ENCODE measurements at places on chromosomes 16 and 17.

GRCh38 chr17:39598047-39598481, 9.7 kb downstream of the NEUROD2 start:
- no peak for DNase-seq

GRCh38 chr16:85585711-85586110, 27.4 kb upstream of the GSE1 start:
- no peak for DNase-seq

DNA sequence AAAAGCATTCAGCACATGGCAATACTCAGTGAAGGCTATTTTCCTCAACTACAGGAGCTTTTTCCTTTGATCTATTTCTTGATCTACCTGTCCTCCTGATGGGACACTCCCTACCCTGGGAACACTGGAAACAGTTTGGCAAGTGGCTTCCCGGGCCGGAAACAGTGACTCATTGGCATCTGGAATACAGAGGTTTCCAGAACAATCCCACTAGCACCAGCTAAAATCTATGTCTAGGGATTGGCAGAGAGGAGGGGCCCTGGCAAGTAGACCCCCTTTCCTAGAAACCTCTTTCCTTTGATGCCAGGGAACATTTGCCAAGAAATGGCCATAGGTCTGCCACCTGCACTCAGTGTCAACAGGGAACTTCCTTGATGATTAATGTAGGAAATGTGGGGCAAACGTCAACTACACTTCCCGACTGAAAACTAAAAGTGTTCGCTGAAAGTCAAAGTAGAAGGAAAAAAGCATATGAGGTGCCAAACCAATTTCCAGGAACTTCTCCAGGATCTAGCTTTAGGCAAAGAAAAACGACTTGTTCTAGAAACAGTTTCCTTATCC, 30.4 kb upstream of the FBXW10B start:
- no peak for DNase-seq

DNA sequence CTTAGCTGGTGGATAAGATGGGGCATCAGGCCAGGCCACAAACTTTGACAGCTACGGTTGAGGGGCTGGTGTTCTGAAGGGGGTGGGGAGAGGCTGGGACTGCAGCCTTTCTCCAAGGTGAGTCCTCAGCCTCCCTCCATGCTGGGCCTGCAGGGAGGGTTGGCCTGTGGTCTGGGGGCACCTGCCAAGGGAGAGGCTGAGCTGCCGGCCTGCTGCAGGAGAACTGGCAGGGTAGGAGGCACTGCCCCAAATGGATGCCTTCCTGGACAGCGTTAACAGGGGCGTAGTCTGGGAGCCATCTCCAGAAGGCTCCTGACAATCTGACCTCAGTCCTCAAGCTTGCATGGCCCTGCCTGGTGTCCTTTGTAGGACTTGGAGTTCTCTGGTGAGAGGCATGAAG, 5.1 kb downstream of the ELMO3 start:
- DNase-seq, result no peak

DNA sequence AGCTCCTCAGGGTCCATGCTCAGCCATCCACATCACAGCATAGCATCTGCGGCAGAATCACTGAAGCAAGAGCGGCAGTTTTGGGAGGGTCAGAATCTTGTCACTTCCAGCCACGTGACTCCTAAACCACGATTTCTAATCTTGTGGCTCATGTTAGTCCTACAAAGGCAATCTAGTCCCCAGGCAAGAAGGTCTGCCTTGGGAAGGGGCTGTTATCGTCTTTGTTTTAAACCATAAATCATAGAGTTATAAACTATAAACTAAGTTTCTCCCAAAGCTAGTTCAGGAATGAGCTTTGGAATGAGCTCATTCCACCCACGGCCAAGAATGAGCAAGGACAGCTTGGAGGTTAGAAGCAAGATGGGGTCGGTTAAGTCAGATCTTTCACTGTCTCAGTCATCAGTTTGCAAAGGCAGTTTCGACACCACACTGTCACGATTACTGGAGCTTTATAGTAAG, 20.8 kb upstream of the DNAH17 start:
- no peak for DNase-seq

- DNase-seq, result no peak
Observed at GRCh38 chr17:72244956-72245355, 124.1 kb downstream of the SOX9 start.

DNA sequence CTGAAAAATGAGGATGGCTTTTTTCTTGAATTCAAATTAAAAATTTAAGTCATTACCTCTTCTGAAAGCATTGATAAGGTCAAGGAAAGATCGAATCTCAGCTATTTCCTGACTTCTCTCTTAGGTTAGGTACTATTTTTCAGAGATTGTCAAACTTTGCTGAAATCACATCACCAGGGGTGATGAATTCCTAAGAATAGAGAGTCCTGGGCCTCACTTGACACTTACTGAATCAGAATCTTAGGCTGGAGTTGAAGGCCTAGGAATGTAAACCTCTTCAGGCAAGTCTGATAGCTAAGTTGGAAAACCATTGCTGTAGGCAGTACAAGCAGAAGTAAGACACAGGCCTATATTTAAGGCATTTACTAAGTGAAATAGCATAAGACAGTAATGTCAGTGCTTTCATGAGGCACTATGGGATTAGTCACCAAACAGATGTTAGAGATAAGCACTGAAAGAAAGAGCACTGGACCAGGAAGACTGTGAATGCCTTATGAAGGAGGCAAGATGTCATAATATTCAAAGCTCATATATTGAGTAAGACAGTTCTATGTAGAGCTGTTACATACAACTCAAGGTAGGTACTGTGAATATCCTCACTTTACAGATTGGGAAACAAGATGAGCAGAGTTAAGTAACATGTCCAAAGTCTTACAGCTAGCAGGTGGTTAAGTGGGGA, 21.5 kb downstream of the DCAF7 start:
- DNase-seq, result peak; percentile 15

GRCh38 chr16:54655121-54655590, 275.5 kb upstream of the IRX5 start:
- DNase-seq, result no peak

GRCh38 chr16:89828870-89829629, 775 bp downstream of the SPIRE2 start:
- no peak for DNase-seq

DNA sequence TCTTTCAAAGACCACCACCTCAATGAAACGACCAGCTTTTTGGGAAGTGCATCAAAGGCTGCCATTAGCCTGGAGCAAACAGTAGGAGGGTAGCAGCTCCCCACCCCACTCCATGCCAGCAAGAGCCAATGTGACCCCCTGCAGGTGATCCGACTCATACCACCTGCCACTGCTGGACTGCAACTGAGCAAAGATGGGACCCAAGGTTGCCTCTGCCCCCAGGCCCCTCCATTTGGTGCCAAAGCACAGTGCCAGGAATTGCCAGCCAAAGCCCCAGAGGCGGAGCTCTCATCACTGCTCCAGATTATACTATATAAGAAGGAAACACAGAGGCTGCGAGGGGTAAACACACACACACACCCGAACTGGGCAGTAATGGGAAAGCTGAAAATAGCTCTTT, 8.3 kb downstream of the PITPNM3 start:
- no peak for DNase-seq

GRCh38 chr17:73912373-73912746, 268.1 kb upstream of the SDK2 start:
- no peak for DNase-seq

- no peak for DNase-seq
Observed at GRCh38 chr17:28950752-28951427, 428 bp downstream of the PHF12 start.

DNA sequence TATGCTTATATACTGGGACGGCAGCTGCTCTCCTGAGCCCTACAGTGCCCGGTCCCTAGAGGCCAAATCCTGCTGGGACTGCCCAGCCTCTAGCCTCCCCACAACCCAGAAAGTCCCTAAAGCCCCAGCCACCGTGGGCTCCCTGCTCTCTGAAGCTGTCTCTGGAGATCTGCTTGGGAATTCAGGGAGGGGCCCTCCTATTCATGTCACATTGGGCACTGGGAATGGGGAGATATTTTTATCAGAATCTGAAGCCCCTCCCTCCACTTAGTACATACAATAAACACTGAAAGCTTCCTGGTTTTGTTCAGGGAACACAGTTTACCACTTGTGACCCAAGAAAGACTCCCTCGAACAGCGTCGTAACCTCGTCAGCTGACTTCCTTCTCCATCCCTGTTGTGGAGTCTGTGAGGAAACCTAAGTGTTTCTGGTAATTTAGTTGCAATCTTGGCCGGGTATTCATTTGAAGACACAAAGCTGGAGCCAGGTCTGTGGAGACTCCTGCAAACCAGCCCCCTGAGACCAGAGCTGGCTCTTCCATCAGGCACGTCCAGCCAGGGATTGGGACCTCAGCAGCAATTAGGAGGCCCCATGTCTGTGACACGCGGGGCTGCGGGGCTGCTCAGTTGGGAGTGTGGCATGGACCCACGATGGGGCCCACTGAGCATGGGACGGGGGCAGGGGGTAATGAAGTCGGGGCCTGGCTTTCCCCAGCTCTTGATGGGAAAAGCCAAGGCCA, 38.5 kb downstream of the PGS1 start:
- no peak for DNase-seq

DNA sequence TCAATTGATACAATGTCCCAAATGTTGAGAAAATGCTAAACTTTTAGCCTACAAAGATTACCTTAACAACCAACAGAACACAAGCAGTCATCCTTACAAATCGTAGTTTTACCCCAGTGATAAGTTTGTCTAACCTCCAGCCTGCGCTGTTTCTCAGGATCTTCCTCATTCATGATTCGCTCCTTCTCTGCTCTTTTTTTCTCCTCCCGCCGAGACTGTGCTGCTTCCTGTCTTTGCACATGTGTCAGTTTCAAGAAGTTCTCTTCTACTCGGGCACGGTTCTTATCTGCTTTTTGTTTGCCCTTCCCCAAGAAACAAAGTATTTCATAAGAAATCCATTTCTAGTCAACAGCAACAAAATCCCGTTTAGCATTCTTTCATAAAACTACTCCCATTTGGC, 10.2 kb upstream of the STRADA start:
- no peak for DNase-seq

- DNase-seq, result no peak
Observed at GRCh38 chr16:58236231-58236690, 38.4 kb upstream of the CSNK2A2 start.

DNA sequence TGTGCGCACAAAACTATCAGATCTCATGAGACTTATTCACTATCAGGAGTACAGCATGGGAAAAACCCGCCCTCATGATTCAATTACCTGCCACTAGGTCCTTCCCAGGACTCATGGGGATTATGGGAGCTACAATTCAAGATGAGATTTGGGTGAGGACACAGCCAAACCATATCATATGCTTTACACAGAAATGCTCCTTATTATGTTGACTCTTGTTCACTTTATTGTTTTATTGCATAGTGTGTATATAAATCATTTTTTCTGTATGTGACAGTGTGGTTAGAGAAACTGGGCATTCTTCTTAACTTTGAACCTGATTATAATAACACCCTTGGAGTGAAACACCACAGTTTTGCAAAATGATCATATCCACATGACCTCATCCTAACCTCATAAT, 212.8 kb upstream of the TNRC6C start:
- no peak for DNase-seq

DNA sequence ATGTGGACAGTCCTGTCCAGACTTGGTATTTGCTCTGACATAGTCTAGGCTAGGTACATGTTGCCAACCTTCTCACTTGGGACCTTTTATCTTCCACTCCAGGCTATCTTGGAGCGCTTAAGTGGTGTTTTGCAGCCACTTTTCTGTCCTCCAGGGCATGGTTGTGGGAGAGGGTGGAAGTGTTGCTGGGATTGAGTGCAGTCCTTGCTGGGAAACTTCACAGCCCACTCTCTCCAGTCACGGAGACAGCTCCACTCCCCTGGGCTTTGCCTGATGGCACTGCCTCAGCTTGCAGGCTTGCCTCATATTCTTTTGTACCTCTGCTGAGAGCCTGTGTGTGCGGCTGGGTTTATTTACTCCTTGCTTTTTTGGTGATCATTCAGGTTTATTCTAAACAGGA, 17.4 kb downstream of the RPA1 start:
- DNase-seq, result no peak

DNA sequence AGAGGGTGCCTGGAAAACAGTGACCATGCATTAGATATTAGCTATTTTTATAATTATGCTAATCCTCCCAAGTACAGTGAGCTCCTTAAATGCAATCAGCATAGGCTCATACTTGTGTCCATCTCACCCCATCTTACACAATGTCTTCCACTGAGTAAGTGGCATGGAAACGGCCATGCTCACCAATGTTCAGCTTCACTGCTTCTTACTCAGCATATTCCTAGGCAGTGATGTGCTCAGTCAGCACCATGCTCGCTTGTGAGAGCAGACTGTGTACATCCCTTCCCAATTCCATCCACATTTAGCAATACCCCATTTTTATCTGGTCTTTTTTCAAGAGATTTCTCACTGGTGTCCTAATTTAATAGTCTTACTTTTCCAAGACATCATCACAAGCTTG, 454.8 kb upstream of the SOX9 start:
- DNase-seq, result no peak

GRCh38 chr16:89343501-89344457, 126.3 kb downstream of the ZNF778 start:
- DNase-seq, result no peak

DNA sequence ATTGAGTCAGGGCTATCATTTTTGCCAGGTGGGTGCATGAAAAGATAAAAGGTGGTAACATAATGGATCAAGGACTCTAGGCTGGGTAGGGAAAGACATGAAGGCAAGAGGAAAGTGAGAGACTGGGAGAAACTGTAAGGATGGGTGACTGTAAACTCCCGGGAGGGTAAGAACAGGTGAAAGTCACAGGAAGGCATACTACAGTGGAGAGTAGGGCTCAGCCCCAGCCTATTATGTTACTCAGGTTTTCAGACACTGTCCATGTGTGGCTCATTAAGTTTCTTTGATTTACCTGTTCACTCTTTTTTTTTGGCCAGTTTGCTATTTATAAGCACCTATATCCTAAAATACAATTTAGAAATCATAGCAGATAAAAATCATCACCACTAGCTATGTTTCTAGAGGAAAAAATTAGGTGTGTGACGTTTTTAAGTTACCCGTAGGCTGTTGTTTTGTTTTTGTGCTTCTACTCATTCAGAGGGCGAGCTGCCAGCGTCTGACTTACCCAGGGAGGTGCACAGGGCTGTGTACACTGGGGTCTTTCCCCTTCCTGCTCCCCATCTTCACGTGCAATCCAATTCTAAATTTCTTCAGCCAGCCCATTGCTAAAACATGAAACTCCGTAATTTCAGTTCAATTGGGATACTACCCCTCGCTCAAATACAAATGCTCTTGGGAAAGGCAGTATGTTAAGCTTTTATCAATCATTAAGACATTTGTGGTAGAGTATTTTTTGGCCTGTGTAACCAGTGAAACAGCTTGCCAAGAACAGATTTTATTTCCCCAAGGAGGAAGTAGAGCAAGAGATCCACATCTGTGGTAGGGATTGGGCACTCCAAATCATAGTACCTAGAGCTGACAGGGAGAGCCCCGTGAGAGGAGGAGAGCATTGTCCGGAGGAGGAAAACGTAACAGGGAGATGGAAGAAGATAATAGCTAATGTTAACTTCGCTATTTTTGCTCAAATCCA, 21.7 kb upstream of the VWA3A start:
- no peak for DNase-seq

- no peak for DNase-seq
Observed at GRCh38 chr16:47492428-47493377, 31.6 kb downstream of the PHKB start.

DNA sequence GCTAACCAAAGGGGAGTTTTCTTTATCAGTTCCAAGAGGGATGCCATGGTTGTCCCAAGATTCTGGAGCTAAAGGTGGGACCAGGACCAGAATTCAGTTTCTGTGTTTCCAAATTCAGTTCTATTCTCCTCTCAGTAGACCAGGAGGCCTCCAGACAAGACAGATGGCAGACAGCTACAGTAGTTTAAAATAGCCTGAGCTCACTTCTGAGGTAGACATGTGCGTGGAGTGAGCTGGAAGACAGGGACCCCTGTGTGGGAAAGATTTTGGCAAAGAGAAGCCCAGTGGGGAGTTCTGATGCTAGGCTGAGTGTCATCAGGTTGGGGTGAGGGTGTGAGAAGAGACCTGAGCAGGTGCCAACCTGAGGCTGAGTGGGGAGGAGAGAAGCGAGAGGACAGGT, 95.4 kb downstream of the PRKCB start:
- DNase-seq, result no peak
